ENCODE measurements at places on chromosomes 5 and 9.

DNA sequence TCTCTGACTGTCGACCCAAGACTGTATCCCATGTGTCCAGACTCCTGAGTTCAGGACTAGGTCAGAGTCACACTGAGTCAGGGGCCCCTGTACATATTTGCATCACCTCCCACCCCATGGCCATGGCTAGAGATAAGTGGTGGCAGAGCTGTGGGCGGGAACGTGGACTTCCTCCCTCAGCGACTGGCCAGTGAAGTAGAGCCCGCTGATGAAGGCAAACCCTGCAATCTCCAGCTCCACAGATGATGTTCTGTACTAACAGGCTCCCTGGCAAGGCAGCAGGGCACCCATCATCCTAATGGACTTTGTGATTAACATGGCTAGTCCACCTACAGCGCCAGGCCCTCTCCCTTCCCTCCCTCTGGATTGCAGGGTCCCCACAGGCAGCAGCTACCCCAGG is 110.5 kb upstream of the LRRTM2 start:
- no peak for DNase-seq

DNA sequence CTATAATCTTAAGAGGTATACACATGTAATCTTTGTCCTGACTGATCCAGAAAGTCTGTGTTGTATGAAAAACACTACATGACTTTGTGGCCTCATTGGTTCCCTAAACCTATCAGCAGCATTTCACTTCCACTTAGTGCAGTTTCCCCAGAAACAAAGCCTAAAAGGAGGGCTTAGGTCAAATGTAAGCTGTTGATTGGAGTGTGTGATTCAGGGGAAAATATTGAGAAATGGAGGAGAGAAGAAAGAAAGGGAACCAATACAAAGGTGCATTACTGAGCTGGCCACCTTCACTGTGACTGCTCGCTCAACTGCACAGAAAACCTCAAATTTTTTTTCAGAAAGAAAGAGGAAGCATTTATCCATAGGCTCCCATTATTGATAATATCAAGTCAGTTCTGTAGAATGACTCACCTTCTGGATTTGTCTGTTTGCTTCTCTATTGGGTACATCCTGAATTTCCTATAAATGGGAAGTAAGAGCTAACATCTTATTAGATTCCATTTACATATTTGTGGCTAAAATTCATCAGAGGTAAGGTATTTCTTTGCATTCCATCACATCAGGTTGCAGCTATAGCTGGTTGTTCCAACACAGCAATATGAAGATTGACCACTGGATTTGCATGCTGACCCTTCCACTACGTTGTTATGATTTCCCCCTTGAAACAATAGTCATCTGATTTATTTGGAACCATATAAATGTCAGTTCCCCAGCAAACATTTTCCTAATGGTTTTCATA is 10.3 kb upstream of the FST start:
- DNase-seq, result no peak

DNA sequence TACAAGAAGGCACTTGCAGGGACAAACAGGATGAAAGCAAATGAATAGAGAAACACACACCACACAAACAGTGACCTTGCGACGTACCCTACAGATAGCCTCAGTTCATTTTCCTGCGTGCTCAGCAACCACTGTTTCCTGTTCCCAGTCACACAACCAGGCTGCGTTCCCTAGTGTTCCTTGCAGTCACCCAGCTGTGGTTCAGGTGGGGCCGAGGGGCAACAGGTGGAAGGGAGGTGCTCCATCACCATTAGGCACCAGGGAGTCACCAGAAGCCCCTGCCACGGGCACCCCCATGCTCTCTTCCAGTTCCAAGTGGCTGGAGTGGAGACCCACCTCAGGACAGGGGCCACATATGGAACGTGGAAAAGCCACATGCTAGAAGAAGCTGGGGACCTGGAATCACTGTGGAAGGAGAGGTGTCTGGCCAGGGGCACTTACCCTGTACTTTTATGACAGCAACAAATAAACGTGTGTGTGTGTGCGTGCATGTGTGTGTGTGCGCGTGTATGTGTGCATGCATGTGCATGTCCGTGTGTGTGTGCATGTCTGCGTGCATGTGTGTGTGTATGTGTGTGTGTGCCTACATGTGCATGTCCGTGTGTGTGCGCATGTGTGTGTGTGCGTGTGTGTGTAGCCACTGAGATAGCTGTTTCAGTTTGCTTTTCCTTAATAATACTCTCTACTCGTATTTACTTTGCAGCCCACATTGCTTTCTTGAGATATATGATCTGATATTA is 18.8 kb upstream of the FCN2 start:
- DNase-seq, result no peak

- DNase-seq, result no peak
Observed at GRCh38 chr5:155871623-155872022, 455.3 kb upstream of the SGCD start.

- DNase-seq, result no peak
Observed at GRCh38 chr9:134187891-134188385, 23.6 kb upstream of the RNU6ATAC start.

GRCh38 chr5:45281081-45281480 is 415.1 kb downstream of the HCN1 start:
- no peak for DNase-seq

DNA sequence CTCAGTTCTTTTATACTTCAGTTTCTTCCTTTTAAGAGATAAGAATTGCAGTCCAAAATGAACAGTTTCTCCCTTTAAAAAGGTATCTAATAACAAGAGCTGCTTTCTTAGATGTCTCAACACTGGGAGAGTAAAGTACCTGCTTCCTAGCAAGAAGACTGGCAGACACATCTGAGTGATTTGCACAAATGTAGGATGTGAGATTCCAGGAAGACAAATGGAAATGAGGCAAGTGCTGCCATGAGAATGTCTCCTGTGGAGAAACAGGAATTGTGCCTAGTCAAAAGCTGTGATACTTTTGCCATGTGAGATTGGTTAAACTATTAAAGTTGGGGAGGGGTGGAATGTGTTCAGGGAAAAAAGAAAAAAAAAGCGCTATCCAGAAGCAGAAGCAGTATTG is 159.1 kb downstream of the HTR1A start:
- no peak for DNase-seq

- no peak for DNase-seq
Observed at GRCh38 chr9:98159301-98159700, 33.1 kb downstream of the CORO2A start.

GRCh38 chr5:137828180-137828579 is 39.5 kb upstream of the MYOT start:
- DNase-seq, result no peak

- DNase-seq, result peak; percentile 53
Observed at GRCh38 chr5:1111241-1111726, 579 bp downstream of the SLC12A7 start.

DNA sequence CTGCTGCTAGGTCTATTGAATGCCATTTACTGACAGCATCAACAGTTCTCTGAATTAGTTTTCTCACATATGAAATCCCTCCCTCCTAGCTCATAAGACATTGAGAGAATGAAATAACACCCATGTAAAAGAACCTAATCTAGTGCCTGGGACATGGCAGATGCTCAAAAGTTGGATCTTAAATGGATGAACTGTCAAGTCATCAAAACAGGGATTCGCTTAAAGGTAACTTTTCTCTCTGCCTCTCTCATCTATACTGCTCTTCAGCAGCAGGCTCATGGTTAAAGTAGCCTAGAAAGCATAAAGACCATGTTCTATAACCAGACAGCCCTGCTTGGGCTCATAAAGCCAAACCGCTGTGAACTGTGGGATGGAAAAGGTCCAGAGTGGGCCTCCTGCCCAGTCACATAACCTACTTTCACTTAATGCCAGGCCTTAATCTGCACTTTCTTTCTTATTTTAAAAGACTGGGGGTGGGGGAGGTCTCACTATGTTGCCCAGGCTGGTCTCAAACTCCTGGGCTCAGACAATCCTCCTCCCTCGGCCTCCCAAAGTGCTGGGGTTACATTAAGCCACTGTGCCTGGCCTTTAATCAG is 3.7 kb downstream of the TMEM245 start:
- DNase-seq, result no peak

GRCh38 chr5:99314721-99315120 is 385.9 kb upstream of the CHD1 start:
- no peak for DNase-seq

GRCh38 chr9:130209422-130209821 is 37.2 kb downstream of the NCS1 start:
- DNase-seq, result peak; percentile 43

DNA sequence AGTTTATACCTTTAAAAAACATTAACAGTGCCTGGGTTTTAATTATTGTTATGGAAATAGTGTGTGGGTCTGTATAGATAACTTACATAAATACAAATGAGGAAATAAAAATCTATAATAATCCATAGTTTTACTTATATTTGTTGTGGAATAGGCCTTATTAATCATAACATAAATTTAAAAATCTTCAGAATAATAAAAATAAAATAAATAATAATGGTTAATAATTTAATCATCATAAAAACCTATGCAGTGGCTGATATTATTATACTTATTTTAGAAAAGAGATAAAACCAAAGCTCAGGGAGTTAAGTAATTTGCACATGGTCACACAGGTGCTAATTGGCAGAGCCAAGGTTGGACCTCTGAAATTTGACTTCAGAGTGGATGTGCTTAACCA is 785.3 kb upstream of the SEMA6A start:
- no peak for DNase-seq

DNA sequence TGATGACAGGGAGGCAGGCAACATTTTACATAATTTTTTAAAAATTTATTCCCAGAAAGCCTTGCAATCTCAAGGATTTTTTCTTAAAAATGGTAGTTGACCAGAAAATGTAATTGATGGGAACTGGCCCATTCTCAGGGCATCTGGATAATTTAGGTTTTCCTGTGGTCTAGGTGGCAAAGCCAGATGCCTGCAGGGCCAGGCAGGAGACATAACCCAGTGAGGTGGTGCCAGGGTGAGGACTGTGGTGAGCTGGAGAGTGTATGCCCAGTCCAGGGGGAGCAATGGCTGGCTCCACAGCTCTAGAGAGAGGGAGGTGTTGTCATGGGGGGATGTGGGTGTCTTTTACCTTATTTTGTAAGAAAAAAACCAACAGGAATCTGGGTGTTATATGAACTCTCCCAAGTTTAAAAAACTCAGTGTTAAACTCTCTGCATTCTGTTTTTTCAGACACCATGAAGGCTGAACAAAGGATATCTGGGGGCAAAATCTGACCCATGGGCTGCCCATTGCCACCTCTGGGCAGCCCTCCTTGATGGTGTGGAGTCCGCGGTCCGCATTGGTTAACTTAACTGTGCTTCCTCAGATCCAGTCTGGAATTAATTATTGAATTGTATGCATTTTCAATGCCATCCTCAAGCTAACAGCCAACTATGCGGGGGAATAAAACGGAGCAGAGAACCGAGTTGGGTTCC is 43.9 kb downstream of the BOD1 start:
- DNase-seq, result no peak

DNA sequence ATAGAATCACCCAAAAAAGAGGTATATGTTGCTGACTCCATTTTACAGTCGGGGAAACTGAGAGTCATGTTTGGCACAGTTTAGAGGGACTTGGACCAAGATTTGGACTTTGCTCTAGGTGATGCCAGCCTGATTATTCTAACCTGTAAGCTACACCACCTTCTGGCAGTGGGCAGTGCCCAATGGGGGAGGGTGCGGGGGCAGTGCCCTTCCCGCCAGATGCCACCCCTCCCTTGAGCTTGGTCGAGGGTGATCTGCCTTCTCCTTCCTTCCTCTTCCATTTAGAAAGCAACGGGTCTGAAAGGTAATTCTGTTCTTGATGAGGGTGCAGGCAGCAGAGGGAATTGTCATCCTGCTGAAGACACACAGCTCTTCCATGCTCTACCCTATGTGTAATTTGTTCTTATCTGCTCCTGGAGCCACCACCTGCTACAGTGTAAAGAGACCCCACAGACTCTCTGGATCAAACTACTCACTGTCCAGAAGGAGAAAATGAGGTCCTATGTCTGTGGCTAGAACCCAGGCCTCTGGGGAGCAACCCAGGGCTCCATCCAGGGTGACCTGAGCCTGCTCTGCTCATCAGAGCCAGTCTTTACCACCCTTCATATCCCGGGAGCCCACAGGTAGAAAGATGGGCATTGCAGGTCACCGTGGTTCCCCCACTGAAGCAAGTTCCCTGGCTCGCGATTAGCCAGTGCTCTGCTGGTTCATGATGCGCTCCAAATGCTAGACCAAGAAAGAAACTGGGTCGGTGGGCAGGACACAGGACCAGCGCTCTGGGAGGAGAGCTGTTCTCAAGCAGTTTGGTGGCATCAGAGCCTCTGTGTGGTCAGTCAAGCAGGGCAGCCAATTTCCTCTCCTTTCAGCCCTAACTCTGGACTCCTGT is 156.2 kb downstream of the RGS3 start:
- no peak for DNase-seq

GRCh38 chr9:76023715-76024195 is 133.3 kb downstream of the PCSK5 start:
- no peak for DNase-seq

GRCh38 chr9:95822015-95822414 is 53.5 kb upstream of the ERCC6L2 start:
- DNase-seq, result no peak

DNA sequence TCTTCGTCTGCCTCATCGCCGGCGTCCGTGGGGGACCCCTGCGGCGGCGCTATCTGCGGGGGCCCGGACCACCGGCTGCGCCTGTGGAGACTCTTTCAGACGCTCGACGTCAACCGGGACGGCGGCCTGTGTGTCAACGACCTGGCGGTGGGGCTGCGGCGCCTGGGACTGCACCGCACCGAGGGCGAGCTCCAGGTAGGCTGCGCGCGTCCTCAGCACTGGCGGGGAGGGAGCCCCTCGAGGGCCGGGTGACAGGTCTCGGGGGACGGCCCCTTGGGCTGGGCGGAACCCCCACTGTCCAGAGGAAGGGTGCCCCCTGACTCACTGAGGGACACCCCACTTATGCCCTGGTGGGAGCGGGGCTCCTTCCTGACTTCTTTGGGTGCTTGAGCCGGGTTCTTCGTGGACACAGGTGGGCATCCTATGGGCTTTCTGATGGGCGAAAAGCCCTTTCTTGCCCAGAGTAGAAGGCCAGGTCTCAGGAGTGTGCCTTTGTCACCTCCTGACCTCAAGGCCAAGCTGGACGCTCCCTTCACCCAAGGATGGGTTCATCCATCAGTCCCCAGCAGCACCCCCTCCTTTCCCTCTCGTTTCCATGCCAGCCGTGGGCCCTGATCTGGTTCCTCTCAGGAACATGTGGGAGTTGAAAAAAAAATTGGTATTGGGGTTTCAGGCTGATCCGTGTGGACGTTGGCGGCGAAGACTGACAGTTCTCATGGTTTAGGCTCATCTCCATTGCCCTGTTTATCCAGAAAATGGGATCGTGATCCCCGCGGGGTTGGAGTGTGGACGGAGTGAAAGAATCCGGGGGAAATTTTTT is 564 bp downstream of the SLC25A25 start:
- peak; percentile 72 for DNase-seq

GRCh38 chr5:178768371-178769260 is 38.2 kb upstream of the ZNF354A start:
- DNase-seq, result no peak

GRCh38 chr5:175591293-175591692 is 66.6 kb upstream of the HRH2 start:
- DNase-seq, result no peak

Data from retina (tissue), 1 donor.